NCI-H69 (cell line): ENCODE measurements at places on chromosomes 1 and 21.

GRCh38 chr1:197614916-197615692 is 160.2 kb downstream of the DENND1B start:
- peak; percentile 81 for DNase-seq

GRCh38 chr1:41978986-41979385 is 60.3 kb upstream of the HIVEP3 start:
- DNase-seq = no peak

DNA sequence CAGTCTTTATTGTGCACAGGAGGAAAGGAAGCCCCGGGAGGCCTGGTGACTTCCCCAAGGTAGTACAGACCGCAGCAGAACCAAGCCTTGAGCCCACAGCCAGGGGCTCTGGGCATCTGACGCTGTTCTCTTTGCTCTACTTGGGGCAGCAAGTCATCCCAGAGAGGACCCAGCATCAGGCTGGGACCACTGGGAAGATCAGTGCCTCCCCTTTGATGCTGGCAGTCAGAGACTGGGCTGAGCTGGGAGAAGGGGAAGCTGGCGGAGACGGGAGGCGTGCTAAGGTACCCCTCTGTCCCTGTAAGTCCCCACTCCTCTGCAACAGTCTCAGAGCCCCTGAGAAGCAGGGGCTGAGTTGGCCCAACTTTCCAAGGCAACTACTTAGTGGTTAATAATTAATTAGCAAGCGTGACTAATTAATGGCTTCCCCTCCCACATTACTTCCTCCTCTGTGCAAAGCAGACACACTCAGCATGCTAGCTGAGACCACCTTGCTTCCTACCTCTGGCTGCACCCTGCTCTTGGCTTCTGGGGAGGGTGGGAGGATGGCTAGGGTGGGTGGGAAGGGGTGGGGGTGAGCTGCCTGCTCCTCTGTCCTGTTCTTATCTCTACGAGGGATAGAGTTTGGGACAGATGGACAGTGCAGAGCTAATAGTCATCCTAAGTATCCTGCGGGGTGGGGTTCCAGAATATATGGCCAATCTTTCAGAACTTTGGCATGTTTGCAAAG is 1.3 kb downstream of the INAVA start:
- DNase-seq = no peak

DNA sequence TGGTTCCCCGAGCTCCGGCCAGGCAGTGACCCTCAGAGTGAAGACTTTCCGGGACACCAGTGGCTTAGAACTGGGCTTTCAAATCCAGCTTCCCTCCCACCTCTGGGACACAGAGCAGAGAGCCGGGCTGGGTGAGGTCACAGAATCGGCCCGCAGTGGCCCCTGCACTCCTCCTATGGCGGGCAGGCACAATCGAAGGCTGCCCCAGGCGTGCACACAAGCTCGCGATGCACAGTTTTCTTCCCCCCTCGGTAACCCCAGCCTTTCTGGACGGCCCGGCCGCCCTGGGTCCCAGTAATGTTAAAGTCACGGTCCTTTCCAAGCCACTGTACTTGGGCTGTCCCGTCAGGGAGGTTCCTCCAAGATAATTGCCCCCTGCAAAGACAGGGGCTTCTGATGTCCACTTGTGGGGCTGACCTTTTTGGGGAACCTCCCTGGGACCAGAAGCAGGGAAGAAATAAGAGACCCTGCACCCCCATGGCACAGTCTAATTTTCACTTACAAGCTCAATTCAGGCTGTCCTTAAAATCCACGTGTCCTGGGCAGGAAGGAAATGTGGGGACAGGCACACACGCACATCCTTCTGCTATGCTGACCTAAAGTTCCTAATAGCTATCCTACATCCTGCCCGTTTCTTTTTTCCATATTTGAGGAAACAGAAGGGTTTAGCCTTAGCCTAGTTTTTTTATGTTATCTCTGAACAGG is 13.7 kb downstream of the TFF3 start:
- no peak for DNase-seq

DNA sequence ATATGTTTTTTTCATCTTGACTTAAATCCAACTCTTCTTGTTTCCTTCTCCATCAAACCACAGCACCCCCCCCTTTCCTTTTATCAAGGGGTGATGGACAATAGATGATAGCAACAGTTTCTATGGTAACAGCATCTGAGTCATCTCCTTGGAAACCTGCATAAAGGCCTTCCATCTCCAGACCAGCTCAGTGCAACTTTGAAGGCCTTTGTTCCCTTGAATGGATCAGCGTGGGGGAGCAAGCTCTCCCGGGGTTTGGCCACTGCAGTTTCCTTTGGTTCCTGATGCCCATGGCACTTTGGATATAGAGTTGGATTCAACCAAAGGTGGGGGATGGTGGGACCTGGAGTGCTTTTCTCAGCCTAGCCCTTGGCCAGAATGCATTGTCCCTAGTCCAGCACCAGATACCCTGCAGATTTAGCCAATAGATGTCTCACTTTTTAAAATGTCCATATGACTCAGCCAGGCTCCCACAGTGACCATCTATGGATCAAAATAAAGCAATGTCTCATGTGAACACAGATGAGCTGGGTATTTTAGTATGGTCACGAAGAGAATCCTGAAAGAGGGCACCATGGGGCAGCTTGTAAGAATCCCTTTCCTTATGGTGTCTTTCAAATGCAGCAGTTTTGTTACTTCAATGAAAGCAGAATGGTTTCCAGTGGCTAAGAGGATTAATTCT is 127.7 kb downstream of the SPATA46 start:
- peak; percentile 45 for DNase-seq

DNA sequence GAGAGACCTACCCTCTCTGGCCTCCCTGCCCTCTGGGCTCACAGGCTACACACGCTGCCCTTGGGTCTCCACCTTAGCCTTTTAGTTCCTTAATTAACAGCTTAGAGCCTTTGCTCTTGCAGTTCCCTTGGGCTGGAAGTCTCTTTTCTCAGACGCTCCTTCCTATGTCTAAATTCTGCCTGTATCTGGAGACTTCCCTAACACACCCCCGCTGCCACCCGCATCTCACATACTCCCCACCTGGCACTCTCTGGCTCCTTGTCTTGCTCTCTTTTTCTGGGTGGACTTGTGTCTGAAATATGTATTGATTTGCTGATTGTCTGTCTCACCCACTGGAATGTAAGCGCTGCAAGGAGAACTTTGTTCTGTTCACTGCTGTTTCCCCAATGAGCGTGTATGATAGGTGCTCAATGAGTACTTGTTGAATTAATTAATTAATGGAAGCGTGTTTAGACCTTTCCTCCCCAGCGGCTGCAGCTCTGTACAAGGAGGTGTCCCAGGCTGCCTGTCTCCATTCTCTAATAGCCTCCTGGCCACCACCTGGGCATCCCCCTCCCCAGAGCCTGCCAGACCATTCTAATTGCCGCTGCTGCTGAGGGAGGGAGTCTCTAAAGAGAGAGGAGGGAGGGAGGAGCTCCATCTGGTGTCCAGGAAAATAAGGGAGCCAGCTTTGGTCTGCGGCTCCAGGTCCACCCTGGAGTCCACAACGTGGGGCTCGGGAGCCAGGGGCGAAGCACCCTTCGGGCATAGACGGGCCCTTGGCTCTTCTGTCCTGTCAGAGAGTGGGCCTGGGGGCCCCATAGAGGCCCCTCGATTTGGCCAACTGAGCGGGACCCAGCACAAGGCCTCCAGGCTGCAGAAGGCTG is 95.4 kb downstream of the RNF220 start:
- peak; percentile 80 for DNase-seq

GRCh38 chr1:172484252-172484651 is 40.4 kb upstream of the PIGC start:
- DNase-seq = no peak

- no peak for DNase-seq
Observed at GRCh38 chr21:27045281-27045985, 78.5 kb upstream of the ADAMTS5 start.

GRCh38 chr1:57860931-57861565 is 437.2 kb upstream of the DAB1 start:
- DNase-seq = no peak

DNA sequence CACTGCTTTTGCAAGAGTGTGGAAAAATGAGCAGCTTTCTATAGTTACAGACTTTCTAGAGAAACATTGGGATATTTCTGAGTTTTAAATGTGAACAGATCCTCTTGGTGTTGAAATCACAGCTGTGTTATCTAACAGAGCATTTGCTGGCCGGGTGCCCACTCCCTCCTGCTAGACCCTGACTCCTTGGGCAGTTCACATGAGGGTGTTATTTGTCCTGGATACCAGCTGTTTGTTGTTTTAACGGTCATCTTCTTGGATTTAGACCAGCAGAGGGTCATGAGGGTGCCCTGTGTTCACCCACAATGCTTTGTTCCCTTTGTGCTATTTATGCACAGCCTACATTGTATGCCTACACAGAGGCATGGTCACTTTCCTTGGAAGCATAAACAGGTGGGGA is 67.1 kb downstream of the CENPF start:
- DNase-seq = peak; percentile 30

DNA sequence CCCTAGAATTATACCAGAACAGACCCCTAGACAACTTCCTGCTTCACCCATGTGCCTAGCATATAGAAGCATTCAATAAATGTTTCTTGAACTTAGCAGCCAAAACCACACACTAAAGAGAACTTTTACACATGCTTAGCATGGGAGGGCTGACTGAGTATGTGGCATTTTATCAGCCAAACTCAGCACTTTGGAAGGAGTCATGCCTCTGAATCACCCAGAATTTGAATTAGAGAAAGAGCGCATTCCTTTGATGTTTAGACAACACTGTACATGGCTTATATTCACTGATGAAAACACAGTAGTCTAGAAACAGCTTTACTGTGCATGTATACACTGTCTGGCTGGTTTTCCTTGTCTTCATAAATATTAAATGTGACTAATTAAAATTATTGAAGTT is 26.1 kb downstream of the SPAG17 start:
- DNase-seq = no peak

- peak; percentile 58 for DNase-seq
Observed at GRCh38 chr1:109935451-109935900, 24.8 kb downstream of the CSF1 start.
